ENCODE measurements at places on chromosomes 1 and 21.

GRCh38 chr1:29944253-29944905 is 708.1 kb downstream of the PTPRU start:
- no peak for DNase-seq

DNA sequence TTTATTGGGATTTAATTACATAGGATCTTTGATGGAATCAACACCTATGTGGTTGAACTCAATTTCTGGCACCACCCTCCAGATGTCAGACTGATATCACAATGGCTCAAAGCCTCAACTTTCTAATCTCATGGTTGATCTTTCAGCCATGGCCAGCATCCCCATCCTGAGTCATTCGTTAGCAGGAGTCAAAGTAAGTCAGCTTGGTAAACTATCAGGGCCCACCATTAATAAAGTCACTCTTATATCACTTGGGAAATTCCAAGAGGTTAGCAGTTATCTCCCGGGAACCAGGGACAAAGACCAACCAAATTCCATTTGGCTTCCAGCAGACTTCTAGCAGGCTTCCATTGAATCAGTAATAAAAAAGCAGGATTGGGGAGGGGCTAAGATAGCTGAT is 50.7 kb upstream of the TNFSF4 start:
- DNase-seq = no peak

DNA sequence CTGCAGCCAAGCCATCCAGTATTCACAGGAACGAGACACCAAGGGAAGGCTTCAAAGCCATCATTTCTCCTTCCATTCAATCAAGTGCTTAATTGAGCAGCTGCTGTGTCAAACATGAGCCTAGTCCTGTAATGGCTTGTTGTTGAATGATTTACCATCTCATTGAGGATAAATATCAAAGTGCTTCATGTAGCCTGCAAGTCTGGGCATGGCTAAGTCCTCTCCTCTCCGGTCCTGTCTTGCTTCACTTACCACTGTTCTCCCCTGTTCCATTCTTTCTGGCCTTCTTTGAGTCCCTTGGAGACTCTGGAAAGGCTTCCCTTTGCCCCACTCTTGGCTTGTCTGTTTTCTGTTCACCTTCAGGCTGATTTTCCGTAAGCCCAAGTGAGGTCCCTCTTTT is 279.8 kb downstream of the PBX1 start:
- no peak for DNase-seq

GRCh38 chr1:94100785-94101612 is 19.9 kb downstream of the ABCA4 start:
- no peak for DNase-seq

GRCh38 chr1:229157480-229157879 is 113.4 kb upstream of the RAB4A start:
- no peak for DNase-seq

- no peak for DNase-seq
These were observed 229.9 kb downstream of the TGFB2 start for GRCh38 chr1:218575079-218575478.

- DNase-seq = no peak
These were observed 145.6 kb upstream of the C21orf91 start for GRCh38 chr21:17964716-17965115.

DNA sequence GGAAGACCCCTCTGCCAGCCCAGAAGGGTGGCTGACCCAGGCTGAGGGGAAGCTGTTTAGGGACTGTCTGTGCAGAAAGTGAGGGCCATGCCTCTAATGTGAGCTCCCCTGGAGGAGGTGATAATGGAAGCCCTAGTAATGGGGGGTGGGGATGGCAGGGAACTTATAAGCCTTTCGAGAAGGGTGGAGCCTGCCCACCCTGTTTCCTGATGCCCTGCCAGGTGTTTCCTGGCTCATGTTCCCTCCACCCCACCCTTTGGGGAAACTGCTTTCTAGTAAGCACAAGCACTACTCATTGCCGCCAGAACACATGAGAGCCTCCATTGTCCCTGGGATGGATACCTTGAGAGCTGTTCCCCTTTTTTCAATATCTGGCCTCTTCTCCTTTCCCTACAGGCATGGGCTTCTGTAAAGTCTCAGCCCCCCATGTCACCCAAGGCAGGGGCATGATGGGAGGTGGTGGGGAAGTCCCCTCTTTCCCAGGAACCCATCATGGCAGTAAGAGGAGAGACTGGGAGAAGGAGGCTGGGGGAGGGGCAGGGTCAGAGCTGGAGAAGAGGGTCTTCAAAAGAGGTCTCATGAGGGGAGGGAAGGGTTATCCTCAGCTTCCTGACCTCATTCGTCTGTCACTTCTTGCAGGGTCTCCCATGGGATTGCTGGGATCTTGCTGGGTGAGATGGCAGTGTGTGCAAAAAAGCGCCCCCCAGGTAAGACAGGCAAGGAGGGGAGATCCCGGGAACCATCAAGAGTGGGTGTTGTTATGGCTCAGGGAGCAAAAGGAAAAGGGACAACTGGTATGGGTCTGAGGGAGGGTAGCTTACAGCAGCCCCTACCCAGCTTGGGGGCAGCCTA is 2.4 kb downstream of the ATP8B2 start:
- no peak for DNase-seq

DNA sequence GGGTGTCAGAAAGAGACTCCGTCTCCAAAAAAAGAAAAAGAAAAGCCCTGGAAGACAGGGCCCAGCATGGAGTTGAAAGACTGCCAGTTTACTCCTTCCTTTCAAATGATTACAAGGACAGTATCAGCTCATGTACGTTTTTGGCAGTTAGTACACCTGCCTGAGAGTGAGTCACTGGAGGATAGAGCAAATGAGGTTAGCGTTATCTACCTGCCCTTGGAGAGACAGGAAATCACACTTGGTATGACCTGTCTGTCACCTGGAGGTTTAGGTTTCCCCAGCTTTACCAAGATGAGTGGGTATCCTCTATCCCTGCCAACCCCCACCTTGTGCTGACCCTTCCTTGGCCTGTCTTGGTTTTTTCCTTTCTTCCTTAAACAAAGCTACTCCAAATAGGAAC is 96.8 kb upstream of the BMP8A start:
- DNase-seq = no peak

- DNase-seq = no peak
These were observed 238.7 kb downstream of the OLFM3 start for GRCh38 chr1:101757985-101758384.

- DNase-seq = no peak
These were observed 7.5 kb downstream of the CNN3 start for GRCh38 chr1:94919241-94920030.

GRCh38 chr21:29267666-29268065 is 31.1 kb upstream of the BACH1 start:
- no peak for DNase-seq

- DNase-seq = no peak
These were observed 628.1 kb downstream of the PLPP3 start for GRCh38 chr1:55951291-55951690.

DNA sequence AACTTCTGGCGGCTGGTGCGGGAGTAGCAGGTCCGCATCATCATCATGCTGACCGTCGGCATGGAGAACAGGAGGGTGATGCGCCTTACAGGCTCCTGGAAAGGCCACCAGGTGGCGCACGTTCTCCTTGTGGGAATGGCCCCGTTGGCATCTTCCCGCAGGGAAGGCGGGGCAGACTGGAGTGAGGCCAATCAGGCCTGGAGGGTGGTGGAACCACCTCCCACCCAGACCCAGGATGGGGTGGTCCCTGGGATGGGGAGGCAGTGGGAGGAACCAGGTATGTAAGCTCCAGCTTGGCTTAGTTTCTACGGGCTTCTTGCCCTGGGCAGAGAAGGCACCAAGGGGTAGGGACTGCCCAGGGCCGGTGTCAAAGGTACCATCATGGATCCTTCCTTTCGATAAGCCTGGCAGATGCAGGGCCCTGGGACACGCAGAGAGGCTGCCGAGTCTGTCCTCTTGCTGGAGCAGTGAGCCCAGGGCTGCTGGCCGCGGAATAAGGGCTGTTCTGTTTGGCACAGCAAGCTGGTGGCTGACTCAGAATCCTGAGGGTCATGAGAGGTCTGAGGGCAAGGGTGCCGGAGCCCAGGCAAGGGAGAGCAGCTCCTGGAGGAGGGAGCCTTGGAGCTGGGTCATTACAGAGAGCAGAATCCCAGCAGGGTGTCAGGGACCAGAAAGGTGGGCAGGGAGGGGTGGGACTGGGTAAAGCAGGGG is 8.7 kb upstream of the LGR6 start:
- peak; percentile 89 for DNase-seq

DNA sequence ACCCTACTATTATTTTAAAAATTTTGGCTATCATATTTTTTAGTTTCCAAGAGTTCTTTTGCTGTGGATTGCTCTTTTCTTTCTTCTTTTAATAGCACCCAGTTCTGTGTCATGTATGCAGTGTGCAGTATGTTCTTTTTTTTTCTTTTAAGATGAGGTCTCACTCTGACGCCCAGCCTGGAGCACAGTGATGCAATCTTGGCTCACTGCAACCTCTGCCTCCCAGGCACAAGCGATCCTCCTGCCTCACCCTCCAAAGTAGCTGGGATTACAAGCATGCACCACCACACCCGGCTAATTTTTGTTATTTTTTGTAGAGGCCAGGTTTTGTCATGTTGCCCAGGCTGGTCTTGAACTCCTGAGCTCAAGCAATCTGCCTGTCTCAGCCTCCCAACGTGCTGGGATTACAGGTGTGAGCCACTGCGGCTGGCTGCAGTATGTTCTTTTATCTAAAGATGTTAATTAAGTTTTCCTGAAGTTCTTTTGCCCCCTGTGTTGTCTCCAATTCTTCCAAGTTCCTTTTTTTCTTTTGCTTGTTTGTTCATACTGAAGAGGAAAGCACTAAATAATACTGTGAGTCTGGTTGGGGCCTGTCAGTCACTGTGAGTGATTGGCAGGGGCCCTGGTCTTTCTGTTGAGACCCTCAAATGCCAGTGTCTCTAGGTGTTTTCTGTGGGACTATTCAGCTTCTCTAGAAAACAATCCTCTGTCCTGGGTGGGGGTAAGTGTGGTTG is 17.5 kb upstream of the TTC22 start:
- DNase-seq = no peak

DNA sequence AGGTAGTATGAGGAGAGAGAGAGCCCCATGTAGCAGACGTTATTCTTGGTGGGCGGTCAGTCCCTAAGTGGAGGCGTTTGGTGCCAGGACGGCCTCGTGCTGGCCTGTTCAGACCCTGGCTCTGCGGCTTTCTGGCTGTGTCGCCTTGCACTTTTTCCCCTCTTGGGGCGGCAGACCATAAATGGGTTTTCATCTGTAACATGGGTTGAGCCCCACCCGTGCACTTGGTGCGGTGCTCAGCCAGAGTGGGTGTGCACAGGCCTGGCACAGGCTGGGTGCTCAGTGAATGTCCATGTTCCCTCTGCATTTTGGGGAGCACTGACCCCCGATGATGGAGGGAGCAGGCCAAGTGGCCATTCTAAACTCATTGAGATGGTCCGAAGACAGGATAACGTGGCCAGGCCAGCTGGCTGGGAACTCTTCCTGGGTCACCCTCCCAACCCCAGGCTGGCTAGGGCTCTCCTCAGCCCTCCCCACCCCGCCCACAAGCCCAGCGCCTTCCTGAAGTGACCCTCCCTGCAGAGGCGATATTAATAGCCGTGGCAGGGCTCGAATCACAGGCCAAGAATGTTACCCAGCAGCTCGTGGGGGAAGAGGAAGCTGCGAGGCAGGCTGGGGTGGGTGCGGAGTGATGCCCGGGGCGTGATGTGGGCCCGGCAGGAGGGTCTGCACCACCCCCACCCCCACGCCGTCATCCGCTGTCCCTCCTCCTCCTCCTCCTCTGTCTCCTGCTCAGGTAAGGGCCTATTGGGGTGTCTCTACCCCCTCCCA is 78.5 kb downstream of the ARHGEF10L start:
- DNase-seq = no peak

- DNase-seq = no peak
These were observed 5.7 kb downstream of the BCAR3 start for GRCh38 chr1:93675931-93676330.

GRCh38 chr1:175338387-175339135 is 146.0 kb upstream of the KIAA0040 start:
- DNase-seq = peak; percentile 14

DNA sequence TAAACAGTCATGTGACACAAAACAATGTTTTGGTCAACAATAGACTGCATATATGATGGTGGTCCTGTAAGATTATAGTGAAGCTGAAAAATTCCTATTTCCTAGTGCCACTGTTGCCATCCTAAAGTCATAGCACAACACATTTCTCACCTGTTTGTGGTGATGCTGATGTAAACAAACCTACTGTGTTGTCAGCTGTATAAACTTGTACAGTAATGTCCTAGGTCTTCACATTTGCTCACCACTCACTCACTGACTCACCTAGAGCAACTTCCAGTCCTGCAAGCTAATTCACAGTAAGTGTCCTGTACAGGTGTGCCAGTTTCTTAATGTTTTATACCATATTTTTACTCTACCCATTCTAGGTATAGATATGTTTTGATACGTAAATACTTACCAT is 326.1 kb upstream of the USP24 start:
- no peak for DNase-seq

DNA sequence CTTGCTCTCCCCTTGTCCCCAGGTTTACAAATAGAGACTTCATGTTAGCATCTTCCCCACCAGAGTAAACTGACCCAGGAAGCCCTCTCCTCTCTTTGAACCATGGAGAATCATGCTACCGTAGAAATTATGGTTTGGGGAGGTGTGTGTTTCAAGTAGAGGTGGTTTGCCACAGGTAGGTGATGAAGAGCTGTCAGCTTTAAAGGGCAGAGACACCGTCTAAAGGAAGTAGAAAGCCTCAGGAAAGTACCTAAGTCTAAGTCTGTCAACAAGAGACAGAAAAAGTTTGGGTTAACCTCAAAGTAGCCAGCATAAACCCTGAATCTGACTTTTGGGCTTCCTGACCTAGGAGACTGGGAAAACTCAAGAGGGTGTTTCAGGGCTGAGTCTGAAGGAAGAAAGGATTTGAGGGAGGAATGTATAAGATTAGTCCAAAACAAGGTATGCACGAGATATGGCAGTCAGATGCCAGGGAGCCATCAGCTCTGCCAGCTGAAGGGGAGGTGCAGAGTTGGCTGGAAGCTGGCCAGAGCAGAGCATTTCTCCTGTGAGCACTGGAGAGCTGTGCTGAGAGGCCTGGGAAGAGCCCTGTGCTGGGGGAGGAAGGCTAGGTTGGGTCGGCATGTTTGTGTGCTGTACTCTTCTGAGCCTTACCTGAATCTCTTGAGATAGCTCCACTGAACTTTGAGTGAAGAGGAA is 14.3 kb downstream of the ADAMTSL4 start:
- no peak for DNase-seq

GRCh38 chr1:213409208-213409631 is 358.2 kb downstream of the RPS6KC1 start:
- DNase-seq = no peak

DNA sequence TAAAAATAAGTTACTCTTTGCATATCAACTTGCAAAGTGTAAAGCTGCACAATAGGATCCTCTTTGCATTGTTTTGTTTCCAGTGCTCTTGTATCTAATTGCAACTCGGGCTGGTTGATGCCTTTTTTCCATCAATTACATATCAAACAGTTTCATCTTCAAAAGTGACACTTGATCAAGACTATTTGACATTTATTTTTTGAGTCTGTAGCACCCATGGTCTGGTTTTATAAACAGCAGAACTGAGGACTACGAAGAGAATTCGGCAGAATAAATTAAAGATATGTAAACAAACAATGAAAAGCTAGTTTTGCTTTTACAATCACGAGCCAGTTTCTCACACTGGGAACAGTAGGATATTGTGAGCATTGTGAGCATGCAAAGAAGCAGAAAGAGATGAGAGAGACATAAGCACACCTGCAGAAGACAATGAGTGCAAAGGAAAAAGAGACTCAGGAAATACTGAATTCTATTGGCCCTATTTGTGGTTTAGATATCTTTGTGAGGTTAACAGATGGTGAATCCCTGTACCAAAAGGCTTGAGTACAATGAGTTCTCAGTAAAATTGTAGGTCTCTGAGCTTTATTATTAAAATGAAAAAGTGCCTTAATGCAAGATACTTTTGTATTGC is 45.4 kb downstream of the RPL5 start:
- no peak for DNase-seq

- DNase-seq = no peak
These were observed 32.7 kb upstream of the CRB1 start for GRCh38 chr1:197235355-197235754.
